ENCODE measurements at places on chromosomes 16 and 17. TPM values are rescaled to one million over a fixed set of nuclear protein-coding genes. Genes with fewer than 3 reads are reported as not detected.

GRCh38 chr17:79414793-79415211, 196.0 kb downstream of the RBFOX3 start:
- DNase-seq = no peak

DNA sequence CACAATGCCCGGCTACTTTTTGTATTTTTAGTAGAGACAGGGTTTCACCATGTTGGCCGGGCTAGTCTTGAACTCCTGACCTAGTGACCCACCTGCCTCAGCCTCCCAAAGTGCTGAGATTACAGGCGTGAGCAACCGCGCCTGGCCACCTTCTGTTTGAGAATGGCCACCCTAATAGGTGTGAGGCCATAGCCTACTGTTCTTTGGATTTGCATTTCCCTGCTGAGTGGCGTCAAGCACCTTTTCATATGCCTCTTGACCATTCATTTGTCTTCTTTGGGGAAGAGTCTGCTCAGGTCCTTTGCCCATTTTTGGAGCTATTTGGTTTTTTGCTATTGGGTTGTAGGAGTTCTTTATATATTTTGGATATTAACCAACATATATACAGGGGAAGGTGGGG, 276.7 kb downstream of the PARN start:
- DNase-seq = no peak

DNA sequence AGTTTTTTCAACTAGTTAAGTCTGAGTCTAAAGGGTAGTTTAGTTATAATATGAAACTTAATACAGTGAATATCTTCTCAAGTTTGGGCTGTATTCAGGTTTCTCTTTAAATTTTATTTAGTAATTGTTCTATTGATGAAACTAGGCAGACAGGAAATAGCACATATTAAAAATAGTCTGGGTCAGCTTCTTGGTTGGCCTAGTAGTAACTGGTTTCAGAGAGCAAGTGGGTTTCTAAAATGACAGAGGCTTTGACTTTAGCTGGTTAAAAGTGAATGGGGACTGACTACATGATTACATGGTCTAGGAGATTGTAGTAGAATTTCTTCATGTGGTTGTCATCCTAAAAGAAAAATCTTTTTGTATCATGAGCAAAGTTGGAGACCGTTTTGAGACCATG, 46.8 kb downstream of the OMG start:
- DNase-seq = no peak

DNA sequence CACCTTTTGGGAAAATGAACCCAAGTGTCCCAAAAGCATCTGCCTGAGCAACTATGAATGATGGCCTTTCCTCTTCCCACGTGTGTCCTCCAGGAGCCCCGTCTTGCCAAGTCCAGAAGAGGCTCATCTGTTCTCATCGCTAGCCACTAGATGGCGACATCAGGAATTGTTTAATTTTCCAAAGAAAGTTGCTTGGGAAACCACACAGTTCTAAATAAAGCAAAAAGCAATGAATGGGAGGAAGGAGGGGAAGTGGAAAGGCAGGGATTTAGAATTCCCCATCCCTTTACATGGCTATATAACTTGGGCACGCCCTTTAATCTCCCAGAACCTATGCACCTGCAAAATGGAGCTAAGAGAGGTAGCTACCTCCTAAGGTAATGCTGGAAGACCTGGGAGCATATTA, 9.0 kb upstream of the CDH5 start:
- peak; percentile 78 for DNase-seq

DNA sequence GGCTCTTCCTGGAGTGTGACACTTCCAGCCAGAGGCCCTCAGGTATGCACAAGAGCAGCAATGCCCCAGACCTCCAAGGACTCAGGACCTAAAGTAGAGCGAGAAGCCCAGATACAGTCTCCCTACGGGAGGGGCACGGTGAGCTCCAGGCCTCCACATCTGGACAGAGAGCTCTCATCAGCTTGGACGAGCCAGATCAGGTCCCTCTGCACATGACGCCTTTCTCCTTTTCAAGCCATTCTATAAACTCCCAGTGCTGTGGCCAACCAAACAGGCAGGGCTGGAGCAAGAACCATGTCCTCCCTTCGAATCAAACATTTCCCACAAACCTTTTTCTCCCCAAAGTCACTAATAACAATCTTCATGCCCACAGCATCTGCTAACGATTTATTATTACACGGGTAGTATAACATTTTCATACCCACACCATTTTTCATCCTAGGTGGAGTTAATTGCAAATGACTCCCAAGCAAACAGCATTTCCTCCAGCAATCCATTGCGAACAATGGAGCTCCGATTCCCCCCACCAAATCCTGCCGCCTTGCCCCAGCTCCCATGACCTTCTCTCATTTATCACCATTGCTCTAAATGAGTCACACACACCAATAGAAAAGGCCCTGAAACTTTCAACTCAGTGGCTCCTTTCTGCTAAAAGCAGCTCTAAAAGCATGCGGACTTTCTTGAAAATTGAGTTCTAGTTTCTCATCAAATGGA, 24.2 kb upstream of the NLRP1 start:
- DNase-seq = no peak

DNA sequence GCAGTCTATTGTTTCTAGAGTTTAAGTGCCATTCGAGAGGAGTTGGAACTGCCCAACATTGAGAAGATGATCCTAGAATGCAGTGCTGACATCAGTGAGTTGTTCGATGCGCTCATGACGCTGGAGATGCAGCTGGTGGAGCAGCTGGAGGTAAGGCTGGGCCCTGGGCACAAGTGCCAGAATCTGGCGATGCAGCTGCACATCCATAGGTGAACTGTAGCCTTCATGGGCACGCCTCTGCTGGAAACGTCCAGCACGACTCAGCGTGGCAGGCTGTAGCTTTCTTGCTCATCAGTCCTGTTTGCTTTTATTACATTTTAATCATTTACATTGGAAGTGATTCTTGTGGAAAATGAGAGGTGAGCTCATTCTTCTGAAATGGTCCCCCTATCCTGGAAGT, 31.7 kb downstream of the DRC3 start:
- DNase-seq = no peak

DNA sequence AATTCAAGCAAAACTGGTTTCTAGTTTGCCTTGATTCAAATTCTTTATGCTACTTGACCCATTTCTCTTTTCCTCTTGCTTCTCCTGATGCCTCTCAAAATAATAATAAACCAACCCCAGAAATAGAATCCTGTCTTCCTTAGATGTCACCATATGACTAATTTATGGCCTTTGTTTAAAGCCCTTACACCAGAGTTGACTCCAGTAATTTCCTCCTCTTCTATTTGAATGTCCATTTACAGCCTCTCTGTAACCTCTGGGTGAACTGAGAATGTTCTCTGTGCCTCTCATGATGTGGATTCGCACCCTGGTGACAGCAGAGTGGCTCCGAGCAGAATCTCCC, 31.5 kb downstream of the ZFHX3 start:
- DNase-seq = no peak

HCRT gene
- not detected for total RNA-seq

RAMP2 gene
- total RNA-seq = 2.4 TPM

ABCC11 gene
- not detected for total RNA-seq
